ENCODE measurements at places on chromosomes 16 and 17.

DNA sequence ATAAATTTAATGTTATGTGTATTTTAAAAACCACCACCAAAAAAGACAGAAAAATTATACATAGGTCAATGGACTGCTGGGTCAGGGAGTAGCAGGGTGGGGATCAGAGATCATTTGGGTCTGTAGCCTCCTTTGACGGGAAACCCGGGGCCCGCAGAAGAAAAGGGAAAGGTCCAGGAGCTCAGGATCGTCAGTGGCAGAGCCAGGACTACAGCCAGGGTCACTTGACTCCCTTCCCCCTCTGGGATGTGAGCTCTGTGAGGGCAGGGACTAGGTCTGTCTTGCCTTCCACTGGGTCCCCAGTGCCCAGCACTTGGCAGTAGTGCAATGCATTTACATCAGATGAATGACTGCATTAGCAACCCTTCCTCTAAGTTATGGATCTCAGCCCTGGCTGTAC lies 62.1 kb downstream of the TOM1L2 start:
- DNase-seq, result no peak

GRCh38 chr16:28193530-28194423 lies 18.0 kb downstream of the XPO6 start:
- DNase-seq, result peak; percentile 95

DNA sequence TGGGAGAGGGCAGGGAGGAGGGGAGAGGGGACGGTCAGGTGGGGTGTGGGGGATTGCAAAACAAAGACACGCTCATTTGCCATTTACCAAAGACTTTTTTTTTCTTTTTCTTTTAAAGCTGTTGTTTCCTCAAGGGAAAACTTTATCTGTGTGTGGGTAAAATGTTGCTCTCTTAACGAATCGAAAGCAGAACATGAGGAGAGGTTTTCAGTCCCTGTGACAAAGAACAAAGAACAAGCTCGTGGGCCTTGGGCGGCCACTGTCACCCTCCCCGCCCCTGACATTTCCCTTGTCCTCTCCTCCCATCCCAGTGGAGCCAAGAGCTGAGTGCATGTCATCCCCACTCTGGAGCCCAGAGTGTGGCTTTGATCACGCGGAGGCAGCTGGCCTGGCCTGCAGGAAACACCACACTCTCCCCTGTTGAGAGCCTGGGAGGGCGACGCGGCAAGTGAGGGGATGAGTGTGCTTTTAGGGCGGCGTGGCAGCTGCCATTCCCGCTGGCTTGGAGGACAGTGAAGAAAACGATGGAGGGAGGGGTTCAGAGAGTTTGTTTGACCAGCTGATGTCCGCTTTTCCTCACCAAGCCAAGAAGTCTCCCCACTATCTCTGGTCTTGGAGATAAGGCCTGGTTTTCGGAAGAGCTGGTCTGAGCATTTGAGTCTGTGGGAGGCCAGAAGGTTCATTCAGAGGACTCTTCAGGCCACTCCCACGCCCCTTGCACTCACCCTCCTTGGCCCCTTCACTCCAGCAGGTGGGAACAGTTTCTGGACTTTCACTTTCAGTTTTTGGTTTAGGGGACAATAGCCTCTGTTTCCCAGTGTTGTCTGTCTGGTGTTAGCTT lies 11.4 kb downstream of the CCR7 start:
- peak; percentile 46 for DNase-seq

DNA sequence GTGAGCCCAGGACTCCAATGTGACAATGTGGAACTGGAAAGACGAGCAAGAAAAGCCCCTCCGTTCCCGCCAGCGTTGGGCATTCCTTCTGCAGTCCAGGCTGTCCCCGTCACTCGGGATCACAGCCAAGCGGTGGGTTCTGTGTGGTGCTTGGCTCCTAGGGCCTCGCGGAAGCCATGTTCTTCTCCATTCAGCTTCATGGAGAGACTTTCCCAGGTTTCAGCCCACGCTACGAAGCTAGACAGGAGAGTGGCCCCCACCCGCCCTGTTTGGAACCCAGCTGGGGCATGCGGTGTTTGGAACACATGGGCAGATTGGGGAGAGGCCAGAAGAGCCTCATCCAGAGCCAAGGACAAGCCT lies 5.8 kb downstream of the LMF1 start:
- no peak for DNase-seq

- DNase-seq, result no peak
These were observed 144.8 kb upstream of the CACNG5 start for GRCh38 chr17:66690166-66690565.

- no peak for DNase-seq
These were observed 2.6 kb downstream of the BBS2 start for GRCh38 chr16:56517206-56517605.

- DNase-seq, result no peak
These were observed 20.6 kb downstream of the RTN4RL1 start for GRCh38 chr17:2004435-2004952.

DNA sequence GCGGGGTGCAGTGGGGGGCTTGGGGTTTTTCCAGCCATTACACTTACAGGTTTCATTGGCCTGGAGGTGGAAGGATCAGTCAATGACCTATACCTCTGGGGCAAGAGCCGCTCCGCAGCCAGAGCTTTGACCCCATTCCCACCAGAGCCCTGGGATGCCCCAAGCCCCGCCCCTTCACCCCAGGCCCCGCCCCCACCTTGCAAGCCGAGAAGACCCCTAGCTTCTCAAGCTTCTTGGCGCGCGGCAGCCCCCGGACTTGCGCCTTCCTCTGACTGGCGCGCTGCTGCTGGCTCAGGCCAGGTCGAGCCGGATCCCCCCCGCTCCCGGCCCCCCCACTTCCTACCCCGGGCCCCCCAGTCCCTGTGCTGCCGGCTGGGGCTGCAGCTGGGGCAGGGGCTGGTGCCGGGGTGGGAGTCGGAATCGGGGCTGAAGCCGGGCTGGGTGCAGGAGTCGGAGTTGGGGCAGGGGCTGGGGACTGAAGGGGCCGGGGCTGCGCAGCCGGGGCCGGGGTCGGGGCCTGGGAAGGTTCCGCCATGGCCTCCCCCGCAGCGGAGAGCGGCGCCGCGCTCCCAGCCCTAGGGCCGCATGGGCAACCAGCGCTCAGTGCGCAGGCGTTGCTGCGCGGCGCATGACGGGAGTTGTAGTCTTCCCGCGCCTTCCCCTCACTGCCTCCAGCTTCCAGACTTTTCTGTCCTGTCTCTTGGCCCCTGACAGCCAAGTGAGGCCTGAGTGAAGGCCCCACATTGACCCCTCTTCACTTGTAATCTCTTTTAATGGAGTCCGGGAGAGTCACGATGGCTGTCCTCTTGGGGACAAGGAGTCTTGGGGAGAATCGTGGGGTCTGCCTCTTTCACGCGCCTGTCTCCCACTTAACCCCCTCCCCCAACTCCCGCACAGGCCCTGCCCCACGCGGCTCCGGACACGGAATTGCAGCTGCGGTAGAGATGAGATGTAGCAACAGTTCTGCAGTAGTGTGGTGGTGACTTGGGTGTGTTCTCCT lies at the start of gene KAT2A:
Gene KAT2A (minus strand): TSS at position 598 of the 1,000 bp plus-strand sequence. CDS start 63 bp downstream, at position 535.
- DNase-seq, result peak; percentile 81

DNA sequence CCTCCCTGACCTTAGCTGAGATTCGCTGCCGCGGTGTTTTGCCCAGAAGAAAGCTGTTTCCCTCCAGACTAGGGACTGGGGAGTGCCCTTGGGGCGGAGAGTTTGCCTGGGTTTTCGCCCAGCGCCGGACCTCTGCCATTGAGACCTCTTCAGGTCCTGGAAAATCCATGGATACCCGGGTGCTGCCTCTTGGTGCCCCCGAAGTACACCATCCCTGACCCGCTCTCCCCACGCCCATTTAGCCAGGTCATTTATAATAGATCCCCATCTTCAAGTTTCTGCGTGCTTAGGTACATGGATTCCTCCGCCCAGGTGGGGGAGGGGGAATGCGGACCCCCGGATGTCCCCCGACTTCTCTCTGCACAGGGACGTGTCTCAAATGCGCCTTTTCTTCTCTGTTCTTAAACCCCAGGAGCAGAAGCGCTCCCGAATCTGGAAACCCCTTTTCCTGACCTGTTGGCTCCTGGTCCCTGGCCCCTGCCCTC lies 15.0 kb upstream of the CBX8 start:
- no peak for DNase-seq

DNA sequence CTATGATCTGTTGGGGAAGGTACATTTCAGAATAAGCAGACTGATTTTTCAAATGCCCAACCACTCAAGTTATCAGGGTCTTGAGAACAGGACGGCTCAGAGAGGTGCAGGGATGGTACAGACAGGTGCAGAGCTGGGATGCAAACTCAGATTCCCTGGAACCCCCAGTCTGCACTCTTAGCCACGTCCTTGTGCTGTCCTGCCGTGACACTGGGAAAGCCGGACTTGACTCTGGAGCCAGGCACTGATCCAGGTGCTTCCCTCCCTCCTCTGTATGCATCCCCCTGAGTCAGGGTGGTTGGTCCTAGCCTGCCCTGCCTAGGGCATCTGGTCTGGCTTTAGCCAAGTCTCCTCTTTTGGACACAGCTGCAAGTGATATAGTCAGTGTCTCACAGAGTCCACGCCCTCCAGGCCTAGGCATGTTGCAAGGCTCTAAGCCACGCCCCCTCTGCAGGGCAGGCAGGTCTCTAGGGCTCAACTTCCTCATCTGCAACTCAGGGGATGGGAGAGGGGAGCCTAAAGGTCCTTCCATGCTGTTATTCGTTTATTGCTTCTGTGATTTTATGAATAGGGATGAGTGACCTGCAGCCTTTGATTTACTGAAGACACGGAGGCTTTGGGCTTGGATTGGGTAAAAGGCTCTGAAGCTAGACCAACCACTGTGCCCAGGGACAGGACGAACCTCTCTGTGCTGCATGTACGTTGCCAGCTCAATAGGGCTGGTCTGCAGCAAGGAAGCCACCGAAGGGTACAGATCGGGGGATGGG lies 97.3 kb downstream of the SDK2 start:
- no peak for DNase-seq

DNA sequence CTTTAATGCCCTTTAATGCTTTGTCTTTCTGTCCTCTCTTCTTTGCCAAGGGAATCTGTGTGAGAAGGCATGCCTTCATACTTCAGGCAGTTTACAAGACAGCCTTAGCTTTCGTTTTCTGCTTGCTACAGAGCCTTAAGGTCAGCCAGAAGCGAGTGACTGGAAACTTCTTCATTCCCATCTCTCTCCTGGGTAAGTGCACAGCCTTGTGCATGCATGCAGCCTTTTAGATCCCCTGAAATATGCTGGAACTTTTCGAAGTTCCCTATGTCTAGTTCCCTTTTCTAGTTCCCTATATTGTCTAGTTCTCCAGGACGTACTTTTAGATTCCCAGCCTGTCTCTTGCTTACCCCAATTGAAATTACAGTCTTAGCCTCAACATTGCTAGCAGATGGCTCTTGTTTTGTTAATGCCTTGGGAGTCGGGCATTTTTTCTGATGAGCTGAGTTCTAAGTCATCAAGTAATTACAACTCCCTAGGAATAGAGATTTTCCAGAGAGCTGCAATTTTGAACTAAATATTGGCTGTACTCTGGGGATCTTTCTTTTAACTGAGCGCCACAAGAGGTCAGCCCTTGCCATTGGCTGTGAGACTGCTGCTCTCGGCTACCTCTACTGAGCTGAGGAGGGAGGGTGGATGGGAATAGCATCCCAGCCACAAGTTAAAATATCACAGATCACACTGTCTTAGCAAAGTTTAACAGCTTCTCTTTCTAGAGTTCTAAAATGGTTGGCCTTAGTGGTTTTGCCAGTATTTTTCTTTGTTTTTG lies 22.7 kb upstream of the PPM1D start:
- peak; percentile 40 for DNase-seq

DNA sequence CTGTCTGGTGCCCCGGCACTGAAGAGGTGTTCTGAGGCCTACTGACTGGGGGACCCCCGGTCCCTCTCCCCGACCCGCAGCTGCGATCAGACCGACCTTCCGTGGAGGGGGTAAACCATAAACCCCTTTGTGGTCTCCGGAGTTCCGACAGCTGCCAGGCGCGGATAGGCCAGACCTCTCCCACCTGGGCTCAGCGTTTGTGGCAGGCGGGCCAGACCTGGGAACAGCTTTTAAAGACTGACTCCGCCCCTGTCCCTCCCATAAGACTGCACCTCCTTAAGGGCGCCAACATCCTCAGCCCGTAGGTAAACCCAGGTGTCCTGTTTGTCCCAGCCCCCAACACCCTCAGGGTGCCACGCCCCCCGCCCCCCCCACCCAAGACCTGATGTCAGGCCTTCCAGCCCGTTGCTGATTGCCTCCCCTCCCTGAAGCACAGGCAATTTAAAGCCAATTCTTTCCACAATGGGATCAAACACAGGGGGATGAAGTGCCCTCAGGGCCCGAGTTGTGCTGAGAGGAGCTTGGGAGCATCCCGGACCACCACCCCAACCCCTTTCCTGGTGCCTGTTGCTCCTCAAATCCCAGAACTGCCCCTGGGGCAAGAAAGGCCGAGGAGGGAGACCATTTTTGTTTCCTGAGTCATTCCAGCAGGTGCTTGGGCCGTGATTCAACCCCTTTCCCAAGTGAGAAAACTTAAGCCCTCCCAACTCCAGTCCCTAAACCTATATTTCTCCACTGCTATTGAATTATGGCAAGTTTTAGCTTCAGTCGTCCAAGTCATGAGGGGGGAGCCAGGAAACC lies at the start of gene SOX15:
Gene SOX15 (minus strand): TSS at position 204 of the 801 bp plus-strand sequence. CDS start 418 bp downstream, outside the sequence.
- no peak for DNase-seq

GRCh38 chr17:29620271-29620670 lies 2.4 kb downstream of the CORO6 start:
- DNase-seq, result peak; percentile 47

- DNase-seq, result no peak
These were observed 65.8 kb downstream of the DHRS7C start for GRCh38 chr17:9725575-9725974.

DNA sequence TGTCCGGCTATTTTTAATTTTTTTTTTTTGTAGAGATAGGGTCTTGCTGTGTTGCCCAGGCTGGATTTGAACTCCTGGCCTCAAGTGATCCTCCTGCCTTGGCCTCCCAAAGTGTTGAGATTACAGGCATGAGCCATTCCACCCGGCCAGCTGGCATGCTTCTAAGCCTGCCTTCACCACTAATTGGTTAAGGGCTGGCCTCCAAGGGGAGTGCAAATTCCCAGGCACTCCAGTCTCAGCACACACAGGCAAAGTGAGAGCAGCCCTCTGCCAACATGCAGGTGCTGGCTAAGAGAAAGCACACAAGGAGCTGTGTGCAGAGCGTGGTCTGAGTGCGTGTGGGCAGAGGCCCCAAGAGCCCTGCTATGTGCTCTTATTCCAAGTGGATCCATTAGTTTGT lies 149.8 kb upstream of the HS3ST2 start:
- DNase-seq, result no peak

GRCh38 chr17:56347639-56348038 lies 194.4 kb downstream of the ANKFN1 start:
- DNase-seq, result no peak

DNA sequence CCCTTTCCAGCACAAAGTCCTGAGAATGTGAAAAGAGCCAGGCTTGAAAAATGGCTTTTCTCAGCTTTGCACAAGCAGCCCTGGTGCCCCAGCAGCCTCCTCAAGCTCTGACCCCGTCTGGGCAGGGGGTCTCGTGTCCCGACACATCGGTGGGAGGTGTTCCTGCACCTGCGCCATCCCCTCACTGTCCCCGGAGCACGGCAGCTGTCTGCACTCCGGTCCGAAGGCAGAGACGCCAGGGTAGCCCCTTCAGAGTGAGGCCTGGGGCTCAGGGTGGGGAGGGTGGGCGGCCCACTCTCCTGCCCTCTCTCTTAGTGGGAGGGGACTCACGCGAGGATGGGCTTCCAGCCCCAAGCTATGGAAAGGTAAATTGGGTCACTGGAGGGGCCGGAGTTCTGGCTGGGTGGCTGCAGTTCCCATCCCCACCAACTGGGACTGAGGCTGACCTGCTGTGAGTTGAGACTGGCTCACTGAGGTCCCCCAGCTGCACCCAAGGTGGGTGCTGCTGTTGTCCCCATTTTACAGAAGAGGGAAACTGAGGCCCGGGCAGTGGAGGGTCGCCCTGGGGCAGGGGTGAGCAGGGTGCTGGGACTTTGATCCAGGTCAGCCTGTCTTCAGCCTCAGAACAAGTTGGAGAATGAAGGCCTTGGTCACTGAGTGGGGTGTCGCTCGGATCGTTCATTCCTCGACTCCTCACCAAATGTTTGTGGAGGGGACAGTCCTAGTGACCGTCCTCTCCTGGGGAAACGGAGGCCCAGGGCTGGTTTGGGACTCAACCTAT lies 2.3 kb upstream of the BAIAP3 start:
- DNase-seq, result no peak

All from fibroblast of skin of right biceps (primary cell).